ENCODE measurements at places on chromosomes 3 and 15.
A peak's percentile ranks its signal among the peaks of the same experiment; 100 is the strongest.

DNA sequence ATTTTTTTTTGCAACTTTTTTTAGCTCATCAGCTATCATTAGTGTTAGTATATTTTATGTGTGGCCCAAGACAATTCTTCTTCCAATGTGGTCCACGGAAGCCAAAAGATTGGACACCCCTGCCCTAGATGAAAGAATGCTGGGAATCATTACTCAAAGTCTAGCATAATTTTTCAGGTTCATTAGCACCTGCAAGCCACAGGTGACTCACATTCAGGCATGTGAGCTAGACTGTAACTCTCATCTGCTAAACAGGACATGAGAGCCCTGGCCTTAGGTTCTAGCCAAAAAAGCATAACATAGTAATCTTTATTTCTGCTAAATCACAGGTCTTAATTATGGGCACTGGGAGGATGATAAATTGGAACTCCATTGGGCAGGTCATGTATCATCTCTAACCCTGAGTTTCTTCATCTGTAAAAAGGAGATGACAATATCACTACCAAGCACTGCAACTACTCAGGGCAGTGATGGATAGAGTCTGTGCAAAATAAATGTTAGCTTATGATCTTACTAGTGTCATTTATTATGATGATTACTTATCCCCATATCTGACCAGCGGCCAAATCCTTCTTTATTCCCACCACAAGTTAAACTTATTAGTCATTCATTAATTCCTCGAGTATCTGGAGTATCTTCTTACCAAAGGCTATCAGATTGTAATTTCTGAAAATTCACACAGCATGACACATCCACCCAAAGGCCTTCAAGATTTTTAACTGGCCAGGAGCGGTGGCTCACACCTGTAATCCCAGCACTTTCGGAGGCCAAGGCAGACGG lies 125.0 kb downstream of the PLD1 start:
- DNase-seq: no peak

GRCh38 chr3:195078891-195079440 lies 192.0 kb downstream of the XXYLT1 start:
- no peak for DNase-seq

DNA sequence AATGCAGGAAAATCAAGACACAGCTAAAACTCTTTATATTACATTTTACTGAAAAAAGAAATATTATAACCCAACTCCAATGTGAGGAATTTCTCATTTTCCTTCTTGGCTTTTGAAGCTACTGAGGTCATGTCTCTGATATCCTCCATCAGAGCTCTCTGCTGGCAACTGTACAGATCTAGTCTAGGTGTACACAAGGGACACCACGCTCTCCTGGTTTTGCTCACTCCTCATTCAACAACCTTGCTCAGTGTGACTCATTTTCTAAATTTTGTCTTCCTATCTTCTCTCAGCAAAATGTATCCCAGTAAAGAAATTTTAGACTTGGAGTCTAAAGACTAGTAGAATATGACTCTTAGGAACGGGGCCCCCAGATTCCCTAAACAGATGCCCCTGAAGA lies 144.3 kb downstream of the KCNMB2 start:
- DNase-seq: no peak

- no peak for DNase-seq
Observed at GRCh38 chr3:55332176-55332575, 154.9 kb downstream of the WNT5A start.

- DNase-seq: no peak
Observed at GRCh38 chr3:123471106-123471505, 22.2 kb upstream of the ADCY5 start.

- DNase-seq: no peak
Observed at GRCh38 chr3:151107701-151108100, 22.2 kb downstream of the MED12L start.

- DNase-seq: peak; percentile 62
Observed at GRCh38 chr3:123489400-123490004, 40.6 kb upstream of the ADCY5 start.

DNA sequence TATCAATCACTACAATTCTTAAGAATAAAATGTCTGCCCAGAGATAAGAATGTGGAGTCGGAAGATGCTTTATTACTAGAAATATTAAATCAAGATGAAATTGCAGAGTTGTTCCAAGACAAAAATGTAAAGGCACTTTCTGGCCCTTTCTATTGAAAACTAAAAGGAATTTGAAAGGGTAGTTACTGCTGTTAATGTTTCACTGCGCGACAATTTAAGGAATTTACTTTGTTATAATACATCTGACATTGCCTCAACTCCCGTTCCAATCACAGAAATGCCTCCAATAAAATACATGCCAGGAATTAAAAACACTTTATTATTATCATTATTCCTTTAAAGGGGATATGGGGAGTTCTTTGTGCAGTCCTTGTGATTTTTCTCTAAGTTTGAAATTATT lies 26.4 kb downstream of the RSL24D1 start:
- DNase-seq: no peak

DNA sequence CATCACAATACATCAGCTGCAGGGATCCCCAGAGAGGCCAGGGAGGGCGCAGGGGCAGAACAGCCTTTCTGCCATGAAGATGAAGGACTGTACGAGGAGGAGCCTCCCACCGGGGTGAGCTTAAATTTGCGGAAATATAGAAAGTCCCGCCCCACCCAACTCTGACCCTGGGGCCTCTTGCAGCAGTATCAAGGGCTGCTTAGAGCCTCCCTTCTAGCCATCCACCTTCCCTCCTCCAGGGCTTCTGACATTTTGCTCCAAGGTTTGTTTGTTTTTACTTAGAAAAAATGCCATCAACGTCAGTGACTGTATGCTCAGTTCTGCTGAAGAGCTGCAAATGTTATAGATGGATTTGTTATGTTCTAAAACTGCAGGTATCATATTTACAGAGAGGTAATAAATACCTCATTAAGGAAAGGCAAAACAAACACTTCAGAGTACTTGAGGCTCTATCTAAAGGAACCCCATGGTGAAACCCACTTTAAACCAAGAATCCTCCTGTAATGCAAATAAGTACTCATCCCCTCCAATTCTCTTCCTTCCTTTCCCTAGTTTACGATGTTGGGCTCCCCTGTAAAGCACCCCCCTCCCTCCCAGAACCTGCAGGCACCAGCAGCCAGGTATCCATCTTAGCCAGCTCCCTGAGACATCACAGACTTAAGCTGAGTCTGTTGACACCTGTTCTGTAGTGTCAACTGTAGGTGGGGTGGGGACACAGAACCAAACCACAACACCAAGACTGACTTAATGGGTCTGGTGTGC lies 30.5 kb downstream of the RFTN1 start:
- DNase-seq: peak; percentile 64

Data from H1 (cell line).